Metanephros (tissue), 2 donors: ENCODE measurements at places on chromosomes 4 and X. TPM values are rescaled to one million over a fixed set of nuclear protein-coding genes. Genes with fewer than 3 reads are reported as not detected.

Gene ACE2
- total RNA-seq = 16.9 TPM

Gene CCDC120
- 6.4 TPM for total RNA-seq

Gene ZAR1
- not detected for total RNA-seq

Gene CFAP99
- total RNA-seq = 0.41 TPM

Gene RADX
- 2.5 TPM for total RNA-seq
